ENCODE measurements at places on chromosomes 7 and 10.

GRCh38 chr10:102523250-102524029, 19.7 kb downstream of the SUFU start:
- DNase-seq = no peak

DNA sequence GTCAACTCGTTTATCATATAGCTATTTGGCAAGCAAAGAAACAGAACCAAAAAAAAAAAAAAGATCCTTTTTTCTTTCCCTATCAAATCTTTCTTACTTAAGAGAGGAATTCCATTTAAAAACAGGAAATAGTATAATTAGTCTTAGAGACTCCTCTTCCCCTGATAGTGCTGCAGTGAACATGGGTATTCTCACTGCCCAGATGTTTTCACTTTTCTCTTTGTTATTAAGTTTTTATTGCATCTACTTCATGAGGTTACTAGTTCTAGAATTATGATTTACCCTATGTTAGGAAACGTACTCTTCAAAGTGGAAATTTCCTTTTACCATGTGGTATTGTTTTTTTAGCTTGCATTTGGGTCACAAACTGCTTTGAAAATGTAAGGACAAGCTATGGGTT, 8.5 kb downstream of the CASP2 start:
- DNase-seq = no peak

- no peak for DNase-seq
Observed at GRCh38 chr10:98659951-98660350, 213.2 kb upstream of the HPS1 start.

DNA sequence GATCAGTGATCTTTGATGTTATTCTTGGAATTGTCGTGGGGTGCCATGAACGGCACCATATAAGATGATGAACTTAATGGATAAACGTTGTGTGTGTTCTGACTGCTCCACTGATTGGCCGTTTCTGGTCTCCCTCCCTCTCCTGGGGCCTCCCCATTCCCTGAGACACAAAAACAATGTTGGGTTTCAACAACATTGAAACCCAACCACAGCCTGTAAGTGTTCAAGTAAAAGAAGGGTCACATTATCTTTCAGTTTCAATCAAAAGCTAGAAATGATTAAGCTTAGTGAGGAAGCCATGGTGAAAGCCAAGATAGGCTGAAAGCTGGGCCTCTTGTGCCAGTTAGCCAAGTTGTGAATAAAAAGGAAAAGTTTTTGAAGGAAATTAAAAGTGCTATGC, 19.5 kb downstream of the EN2 start:
- DNase-seq = no peak

GRCh38 chr7:157731126-157731525, 394.3 kb downstream of the DNAJB6 start:
- no peak for DNase-seq

DNA sequence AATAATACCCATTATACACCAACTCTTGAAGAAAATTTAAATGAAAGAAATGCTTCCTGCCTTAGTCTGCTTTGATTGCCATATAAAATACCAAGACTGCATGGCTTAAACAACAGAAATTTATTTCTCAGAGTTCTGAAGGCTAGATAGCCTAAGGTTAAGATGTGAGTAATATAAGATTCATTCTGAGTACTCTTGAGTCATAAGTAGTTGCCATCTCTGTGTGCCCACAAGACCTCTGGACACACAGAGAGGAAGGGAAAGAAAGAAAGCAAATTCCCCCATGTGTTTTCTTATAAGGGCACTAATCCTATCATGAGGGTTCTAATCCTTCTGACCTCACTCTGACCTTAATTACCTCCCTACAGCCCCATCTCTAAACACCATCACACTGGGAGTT, 201.2 kb downstream of the PTN start:
- DNase-seq = no peak

DNA sequence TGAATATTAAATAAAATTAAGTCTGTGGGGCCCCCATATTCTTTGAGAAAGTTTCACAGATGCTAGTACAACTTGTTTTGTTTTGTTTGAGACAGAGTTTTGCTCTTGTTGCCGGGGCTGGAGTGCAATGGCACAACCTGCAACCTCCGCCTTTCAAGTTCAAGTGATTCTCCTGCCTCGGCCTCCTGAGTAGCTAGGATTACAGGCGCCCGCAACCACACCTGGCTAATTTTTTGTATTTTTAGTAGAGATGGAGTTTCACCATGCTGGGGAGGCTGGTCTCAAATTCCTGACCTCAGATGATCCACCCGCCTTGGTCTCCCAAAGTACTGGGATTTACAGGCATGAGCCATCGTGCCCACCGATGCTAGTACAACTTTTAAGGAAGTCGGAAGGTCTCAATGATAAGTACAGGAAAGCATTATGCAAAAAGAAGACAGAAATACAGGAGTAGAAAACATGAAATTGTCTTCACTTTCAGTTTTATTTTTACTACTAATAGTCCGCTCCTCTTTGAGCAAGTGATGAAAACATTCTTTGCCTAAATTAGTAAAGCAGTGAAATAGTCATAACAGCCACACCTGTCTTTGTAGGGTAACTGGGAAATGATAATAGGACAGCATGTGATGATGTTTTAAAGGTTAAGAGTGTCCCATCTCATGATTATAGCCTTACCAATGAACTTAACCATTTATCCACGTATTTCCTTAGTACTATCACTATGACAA, 147.5 kb downstream of the SEMA3D start:
- DNase-seq = no peak

DNA sequence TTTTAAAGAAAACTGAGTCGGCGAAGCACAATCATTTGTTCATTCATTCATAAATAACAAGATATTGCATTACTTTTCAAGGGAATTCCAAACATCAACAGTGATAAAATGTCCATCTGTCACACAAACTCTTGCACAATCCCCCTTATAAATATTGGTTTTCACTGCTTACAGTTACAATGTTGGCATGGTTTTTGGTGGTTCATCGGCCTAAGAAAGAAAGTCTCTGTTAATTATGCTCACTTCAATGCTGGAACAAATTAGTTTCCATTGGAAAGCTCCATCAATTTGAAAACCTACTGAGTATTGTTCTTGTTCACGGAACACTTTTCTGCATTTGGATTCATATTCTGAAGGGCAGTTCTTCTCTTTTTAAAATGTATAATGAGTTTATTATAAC, 188.5 kb downstream of the JAZF1 start:
- DNase-seq = no peak

DNA sequence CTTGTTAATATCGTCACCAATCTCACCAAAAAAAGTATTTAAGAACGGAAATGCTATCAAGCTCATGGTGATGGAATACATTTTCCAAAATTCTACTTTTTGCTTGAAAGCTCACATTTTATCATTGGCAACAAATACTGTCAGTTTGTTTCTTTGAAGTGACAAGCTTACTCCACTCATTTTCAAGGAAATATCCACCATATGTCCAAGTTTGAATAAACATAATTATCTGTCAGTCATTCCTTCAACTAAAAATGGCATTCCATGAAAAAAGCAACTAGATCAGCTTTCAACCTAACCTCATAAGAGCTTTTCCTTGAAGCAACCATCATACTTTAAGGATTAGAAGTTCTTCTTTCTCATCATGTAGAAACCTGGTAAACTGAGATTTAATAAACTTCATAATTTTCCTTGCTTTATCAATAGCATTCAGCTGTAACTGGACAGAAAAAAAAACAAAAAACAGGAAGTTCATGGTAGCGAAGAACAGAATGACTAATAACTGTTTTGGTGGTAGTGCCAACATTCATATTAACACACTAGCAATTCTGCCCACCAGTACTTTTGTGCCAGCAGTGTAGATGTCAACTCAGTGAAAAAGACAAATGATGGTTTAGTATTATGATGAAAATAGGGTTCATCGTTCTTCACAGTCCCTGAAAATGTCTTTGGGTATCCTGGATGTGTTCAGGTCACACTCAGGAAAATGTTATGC, 764.9 kb downstream of the GRM8 start:
- DNase-seq = no peak
